ENCODE measurements at places on chromosomes 7 and 10.
A peak's percentile ranks its signal among the peaks of the same experiment; 100 is the strongest.

DNA sequence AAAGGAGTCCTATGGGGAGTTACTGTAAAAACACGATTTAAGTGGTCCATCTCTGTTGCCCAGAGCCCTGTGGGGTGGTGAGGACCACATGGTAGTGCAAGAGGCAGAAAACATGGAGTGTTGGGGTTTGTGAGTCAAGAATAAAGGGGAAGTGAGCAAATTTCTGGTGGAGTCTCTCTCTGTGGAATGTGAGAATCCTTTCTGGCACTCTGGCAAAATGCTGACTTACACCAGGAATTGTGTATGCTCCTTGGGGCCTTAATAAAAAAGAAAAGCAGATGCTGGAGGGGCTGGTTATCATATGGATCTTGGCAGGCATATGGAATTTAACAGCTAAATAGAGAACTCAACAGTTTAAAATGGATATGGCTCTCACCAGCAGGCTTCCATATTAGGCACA lies 486.0 kb downstream of the TNS3 start:
- DNase-seq, result no peak
- no peak overlapping the region for H3K4me3 ChIP-seq

DNA sequence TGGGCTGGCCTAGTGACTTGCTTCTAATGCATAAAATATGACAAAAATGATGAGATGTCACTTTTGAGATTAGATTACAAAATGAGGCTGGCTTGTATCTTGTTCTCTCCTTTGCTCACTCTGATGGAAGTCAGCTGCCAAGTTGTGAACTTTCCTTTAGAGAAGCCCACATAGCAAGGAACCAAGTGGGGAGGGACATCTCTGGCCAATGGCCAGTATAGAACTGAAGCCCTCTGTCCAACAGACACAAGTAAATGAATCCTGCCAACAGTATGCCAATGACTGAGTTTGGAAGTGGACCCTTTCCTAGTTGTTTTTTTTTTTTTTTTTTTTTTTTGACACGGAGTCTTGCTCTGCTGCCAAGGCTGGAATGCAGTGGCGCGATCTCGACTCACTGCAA lies 3.3 kb downstream of the ZC3HC1 start:
- no peaks in the 10 kb centered on the region for H3K36me3 ChIP-seq
- no peak overlapping the region for H3K27ac ChIP-seq
- DNase-seq, result no peak

- H3K27me3 ChIP-seq, result no peaks in the 10 kb centered on the region
- no peak for DNase-seq
- no peaks in the 10 kb centered on the region for H3K36me3 ChIP-seq
- H3K4me1 ChIP-seq, result no peaks in the 10 kb centered on the region
These were observed 47.7 kb upstream of the MGAM2 start for GRCh38 chr7:142063551-142064442.

- H3K27ac ChIP-seq, result no peak overlapping the region
- peaks cover 2% of the 10 kb centered on the region for H3K4me1 ChIP-seq
- H3K36me3 ChIP-seq, result no peaks in the 10 kb centered on the region
- no peak for DNase-seq
- no peak overlapping the region for H3K4me3 ChIP-seq
These were observed 111.9 kb downstream of the ATXN7L1 start for GRCh38 chr7:105764506-105764905.

DNA sequence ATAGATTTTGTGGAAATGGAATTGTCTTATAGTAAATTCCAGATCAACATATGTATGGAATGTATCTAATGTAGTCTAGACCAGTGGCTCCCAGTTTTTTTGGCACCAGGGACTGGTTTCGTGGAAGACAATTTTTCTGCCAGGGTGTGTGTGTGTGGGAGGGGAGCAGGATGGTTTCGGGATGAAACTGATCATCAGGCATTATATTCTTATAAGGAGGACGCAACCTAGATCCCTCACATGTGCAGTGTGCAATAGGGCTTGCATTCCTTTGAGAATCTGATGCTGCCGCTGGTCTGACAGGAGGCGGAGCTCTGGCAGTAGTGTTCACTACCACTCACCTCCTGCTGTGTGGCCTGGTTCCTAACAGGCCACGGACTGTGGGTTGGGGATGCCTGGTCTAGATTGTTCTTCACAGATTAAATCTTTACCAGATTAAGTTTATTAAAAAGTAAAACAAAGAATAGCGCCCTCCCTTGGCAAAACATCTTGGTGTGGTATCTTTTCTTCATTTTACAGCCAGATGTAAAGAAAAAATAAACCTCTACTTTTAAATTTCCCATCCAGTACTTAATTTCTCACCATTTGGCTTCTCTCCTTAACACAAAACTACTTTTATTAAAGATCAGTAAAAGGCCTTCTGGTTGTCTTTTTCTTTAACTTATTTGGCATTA lies 48.4 kb downstream of the SEPTIN7 start:
- no peak overlapping the region for H3K4me3 ChIP-seq
- H3K27me3 ChIP-seq, result no peaks in the 10 kb centered on the region
- H3K4me1 ChIP-seq, result no peaks in the 10 kb centered on the region
- H3K27ac ChIP-seq, result no peak overlapping the region

- no peak for DNase-seq
- peaks cover 6% of the 10 kb centered on the region for H3K36me3 ChIP-seq
- no peaks in the 10 kb centered on the region for H3K4me1 ChIP-seq
These were observed 42.5 kb downstream of the CDCA7L start for GRCh38 chr7:21903020-21903786.

GRCh38 chr7:157898261-157898660 lies 561.5 kb downstream of the DNAJB6 start:
- no peak overlapping the region for H3K27ac ChIP-seq
- DNase-seq, result no peak
- no peak overlapping the region for H3K4me3 ChIP-seq
- H3K27me3 ChIP-seq, result no peaks in the 10 kb centered on the region
- H3K36me3 ChIP-seq, result no peaks in the 10 kb centered on the region
- peaks cover 5% of the 10 kb centered on the region for H3K4me1 ChIP-seq

- no peaks in the 10 kb centered on the region for H3K4me1 ChIP-seq
- no peak overlapping the region for H3K27ac ChIP-seq
- no peak for DNase-seq
- no peaks in the 10 kb centered on the region for H3K27me3 ChIP-seq
- H3K4me3 ChIP-seq, result no peak overlapping the region
- no peaks in the 10 kb centered on the region for H3K36me3 ChIP-seq
These were observed 181.8 kb upstream of the NPVF start for GRCh38 chr7:25409897-25410636.

- H3K27ac ChIP-seq, result no peak overlapping the region
- H3K4me1 ChIP-seq, result peaks cover 3% of the 10 kb centered on the region
- no peak for DNase-seq
These were observed 7.8 kb downstream of the NODAL start for GRCh38 chr10:70433581-70434280.

DNA sequence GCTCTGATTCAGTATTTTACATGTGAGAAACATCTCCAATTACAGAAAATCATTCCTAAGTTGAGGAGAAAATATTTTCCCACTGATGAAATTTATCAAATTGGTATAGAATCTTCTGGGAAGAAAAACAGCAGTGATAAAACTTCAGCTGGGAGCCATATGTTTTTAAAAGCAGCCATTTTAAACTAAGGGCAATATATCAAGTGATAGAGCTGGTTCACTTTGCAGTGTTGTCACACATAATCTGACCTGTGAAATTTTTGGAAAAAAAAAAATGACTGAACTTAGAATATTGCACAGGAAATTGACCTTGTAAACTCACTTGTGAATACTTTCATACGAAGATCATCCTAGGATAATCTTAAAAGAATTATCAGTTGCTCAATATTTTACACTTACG lies 10.5 kb upstream of the EZH2 start:
- H3K27me3 ChIP-seq, result no peaks in the 10 kb centered on the region
- no peaks in the 10 kb centered on the region for H3K4me1 ChIP-seq
- H3K27ac ChIP-seq, result no peak overlapping the region
- no peak for DNase-seq

GRCh38 chr7:36045830-36046341 lies 107.2 kb upstream of the EEPD1 start:
- H3K27ac ChIP-seq, result no peak overlapping the region
- H3K27me3 ChIP-seq, result no peaks in the 10 kb centered on the region
- peaks cover 9% of the 10 kb centered on the region for H3K4me1 ChIP-seq
- H3K4me3 ChIP-seq, result no peak overlapping the region

DNA sequence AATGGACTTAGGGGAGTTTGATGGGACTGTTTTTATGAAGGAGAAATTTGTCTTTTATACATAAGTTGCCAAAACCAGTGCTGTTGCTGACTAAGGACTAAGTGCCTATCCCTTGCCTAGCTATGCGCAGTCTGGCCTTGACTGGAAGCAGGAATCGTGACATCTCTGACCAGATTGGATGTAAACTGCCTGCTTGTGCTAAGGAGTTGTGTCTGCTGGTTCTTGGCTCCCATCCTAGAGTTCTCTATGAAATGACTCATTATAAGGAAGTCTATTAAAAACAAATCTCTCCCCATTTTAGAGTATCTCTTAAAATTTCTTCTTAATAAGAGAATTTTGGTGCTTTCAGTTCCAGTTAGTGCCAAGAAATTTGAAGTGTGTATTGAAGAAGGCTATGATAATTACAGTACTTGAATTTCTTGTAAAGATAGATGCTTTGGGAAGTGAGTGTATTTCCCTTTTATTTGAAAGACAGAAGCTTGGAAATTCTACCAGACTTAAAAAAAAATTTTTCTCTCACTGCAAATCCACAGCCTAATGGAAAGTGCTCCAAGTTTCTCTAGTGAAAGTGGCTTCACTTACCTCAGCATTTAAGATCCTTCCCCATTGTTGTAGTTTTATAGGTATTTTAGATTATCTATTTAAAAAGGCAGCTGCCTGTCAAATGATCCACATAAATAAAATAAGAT lies 77.6 kb downstream of the BICC1 start:
- no peaks in the 10 kb centered on the region for H3K36me3 ChIP-seq
- no peak overlapping the region for H3K27ac ChIP-seq
- H3K4me3 ChIP-seq, result no peak overlapping the region
- DNase-seq, result no peak
- no peaks in the 10 kb centered on the region for H3K27me3 ChIP-seq

- H3K27ac ChIP-seq, result peak overlapping the region; percentile 1
- H3K36me3 ChIP-seq, result no peaks in the 10 kb centered on the region
- H3K4me1 ChIP-seq, result no peaks in the 10 kb centered on the region
- H3K4me3 ChIP-seq, result peak overlapping the region; percentile 61
These were observed 384 bp upstream of the TMEM229A start for GRCh38 chr7:124033095-124033806.

DNA sequence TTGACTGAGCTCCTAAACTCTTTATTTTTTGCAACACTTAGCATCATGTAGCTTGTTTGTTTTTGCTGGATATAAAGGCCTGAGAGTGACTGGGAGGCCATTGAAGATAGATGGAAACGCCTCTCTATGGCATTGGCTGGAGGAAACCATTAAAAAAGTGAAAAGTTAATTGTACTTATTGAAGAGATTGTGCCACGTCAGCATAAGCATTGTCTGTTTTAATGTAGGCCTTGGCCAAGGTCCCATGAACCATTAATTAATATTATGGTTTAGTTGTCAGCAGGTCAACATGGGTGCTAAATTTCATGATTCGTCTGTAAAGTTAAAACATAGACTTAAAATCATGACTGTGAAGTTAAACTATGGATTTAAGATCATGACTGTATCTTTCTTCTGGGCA lies 178.6 kb downstream of the GATA3 start:
- no peaks in the 10 kb centered on the region for H3K36me3 ChIP-seq
- DNase-seq, result no peak
- no peak overlapping the region for H3K27ac ChIP-seq
- no peak overlapping the region for H3K4me3 ChIP-seq

- DNase-seq, result no peak
- no peak overlapping the region for H3K27ac ChIP-seq
- H3K4me1 ChIP-seq, result no peaks in the 10 kb centered on the region
- H3K4me3 ChIP-seq, result no peak overlapping the region
- H3K36me3 ChIP-seq, result no peaks in the 10 kb centered on the region
- H3K27me3 ChIP-seq, result no peaks in the 10 kb centered on the region
These were observed 85.3 kb downstream of the AGMO start for GRCh38 chr7:15476531-15476918.

DNA sequence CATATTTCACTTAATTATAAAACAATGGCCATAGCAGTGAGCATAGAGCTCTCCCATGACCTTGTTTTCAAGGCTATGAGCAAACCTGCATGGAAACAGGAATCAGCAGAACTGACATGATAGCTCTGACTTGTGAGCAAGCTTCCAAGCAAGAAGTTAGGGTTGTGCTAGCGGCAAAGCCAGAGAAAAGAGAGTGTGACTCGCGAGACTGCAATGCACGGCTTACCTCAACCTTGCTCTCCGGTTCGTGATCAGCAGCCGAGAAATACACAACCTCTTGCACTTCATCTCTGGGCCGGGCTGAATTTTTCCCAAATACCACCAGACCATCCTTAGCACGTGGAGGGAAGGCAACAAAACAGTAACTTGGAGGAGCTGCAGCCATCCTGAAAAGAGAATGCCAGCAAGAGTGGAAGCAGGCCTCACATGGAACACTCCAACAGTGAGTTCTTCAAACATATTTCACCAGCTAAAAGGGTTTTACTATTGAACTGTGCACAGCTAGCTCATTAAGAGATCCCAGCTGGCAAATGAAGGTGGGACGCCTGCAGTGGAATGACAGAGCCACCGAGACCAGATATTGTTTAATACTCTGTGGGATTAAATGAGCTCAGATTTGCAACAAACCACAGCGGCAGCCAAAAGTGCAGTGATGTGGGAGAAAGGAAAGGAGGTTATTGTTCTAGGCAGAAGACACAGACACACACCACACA lies 20.8 kb downstream of the SCRN1 start:
- DNase-seq, result peak; percentile 46
- H3K4me1 ChIP-seq, result no peaks in the 10 kb centered on the region
- no peak overlapping the region for H3K27ac ChIP-seq
- no peak overlapping the region for H3K4me3 ChIP-seq
- no peaks in the 10 kb centered on the region for H3K36me3 ChIP-seq

Measured in mesendoderm (in vitro differentiated cells).